ENCODE measurements at places on chromosomes 2 and 18.

DNA sequence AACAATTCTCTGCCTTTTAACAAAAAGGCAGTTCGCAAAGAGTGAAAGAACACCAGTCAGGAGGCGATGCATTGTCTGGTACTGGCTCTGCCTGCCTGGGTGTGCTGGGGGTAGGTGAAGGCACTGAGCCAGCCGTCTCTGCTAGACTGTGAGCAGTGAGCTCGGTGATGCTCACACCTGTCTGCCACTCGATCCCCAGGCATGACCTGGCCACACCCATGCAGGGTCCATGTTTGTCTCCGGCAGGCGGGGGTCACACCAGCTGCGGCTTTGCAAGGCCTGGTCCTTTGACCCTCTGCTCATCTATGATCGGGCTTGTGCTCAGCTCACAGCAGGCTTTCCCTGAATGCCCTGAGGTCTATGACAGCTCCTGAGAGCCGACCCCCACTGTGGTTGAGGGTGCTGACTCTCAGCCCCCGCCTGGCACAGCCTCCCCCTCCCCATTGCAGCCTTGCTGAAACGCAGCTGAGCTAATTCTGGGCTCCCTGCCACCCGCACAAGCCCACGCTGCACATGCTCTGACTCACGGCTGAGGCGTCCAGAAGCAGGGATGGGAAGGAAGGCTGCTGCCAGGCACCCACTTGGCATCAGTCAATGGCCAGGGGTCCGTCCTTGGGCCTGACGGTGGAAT is 23.7 kb downstream of the CRACDL start:
- DNase-seq = no peak

DNA sequence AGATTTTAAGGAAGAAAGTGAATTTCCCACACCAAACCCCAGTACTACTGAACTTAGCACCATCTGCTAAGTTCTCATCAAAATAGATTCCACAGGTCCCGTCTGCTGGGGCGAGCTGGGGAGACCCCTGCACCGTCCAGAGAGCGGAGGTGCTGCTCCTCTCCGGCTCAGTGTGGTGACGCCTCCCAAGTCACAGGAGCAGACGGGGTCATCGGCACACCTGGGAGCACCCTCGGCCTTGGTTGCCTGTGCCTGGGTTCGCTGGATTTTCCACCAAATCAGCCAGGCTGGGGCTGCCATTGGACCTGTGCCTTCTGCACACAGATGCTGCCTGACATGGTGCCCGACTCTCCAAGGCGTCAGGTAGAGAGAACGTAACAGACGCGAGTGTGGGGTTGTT is 141.3 kb downstream of the PXDN start:
- no peak for DNase-seq

DNA sequence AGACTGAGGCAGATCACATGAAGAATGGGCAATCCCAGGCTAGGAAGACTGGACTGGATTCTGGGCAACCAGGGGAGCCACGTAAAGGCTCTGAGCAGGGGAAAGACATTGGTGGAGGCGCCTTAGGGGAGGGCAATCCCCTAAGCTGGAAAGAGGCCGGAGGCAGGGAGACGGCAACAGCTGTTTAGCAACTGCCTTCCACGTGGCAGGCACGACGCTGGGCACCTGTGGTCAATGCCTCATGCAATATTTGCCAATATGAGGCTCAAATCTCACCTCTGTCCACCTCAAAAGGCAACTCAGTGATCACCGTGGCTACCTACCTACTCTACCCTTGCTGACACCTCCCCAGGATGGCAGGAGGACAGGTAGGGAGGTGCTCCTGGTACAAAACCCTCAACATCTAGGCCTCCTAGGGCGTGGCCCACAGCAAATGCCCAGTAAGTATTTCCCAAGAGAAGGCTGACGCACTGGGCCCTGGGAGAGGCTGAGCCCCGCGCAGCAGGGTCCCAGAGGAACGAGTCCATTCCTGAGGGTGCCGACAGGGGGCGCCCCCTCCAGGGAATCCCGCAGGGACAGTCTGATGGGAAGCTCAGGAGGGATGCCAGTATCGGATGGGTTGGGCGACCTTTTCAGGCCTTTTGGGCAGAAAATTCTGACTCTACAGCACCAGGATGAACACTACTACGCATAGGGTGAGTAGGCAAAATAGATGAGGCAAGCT is 8.9 kb downstream of the BOLA3 start:
- DNase-seq = no peak

- DNase-seq = no peak
Observed at GRCh38 chr2:102049756-102050443, 58.1 kb downstream of the IL1R2 start.

GRCh38 chr2:96092573-96092877 is 23.8 kb downstream of the ADRA2B start:
- DNase-seq = peak; percentile 5

DNA sequence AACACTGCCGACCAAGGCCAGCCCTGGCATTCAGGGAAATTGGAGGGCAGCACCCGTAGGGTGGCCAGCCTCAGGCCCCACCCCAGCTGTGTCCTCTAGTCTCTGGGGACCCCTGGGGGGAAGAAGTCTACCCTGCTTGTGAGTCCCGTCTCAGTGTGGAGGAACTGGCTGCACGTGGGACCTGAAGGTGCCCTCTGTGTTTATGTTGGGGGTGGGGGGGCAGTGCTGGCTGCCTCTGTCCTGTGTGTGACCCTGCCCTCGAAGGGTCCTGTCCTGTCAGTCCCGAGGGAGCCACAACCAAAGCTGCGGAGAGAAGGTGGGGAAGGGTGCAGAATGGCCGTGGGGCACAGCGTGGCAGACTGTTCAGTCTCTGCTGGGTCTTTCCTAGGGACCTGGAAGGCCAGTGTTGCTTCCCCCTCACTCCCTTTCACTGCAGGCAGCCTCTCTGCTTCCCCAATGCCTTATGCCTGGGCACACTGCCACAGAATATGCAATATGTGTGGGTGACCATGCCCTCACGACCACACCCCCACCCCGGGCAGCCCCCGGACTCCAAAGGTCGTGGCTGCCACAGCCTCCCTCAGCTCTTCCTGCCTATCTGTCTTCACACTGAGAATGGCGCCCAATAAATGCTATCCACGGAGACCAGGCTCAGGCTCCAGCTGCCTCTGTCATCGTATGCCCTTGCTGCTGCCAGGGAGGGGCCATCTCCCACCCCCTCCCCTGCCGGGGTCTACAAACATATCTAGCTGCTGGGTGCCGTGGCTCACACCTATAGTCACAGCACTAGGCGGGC is 33.3 kb upstream of the SLC35F6 start:
- no peak for DNase-seq

- DNase-seq = no peak
Observed at GRCh38 chr2:16050908-16051489, 110.6 kb downstream of the MYCN start.

- no peak for DNase-seq
Observed at GRCh38 chr2:241994556-241995213, 125.2 kb downstream of the RTP5 start.

- DNase-seq = no peak
Observed at GRCh38 chr18:56501896-56502295, 136.5 kb downstream of the TXNL1 start.

GRCh38 chr2:58427572-58428095 is 186.5 kb upstream of the FANCL start:
- DNase-seq = peak; percentile 49

- no peak for DNase-seq
Observed at GRCh38 chr2:221596192-221596591, 24.1 kb upstream of the EPHA4 start.

- DNase-seq = no peak
Observed at GRCh38 chr2:154670083-154670482, 28.4 kb upstream of the KCNJ3 start.

GRCh38 chr2:203135105-203135504 is 103.7 kb upstream of the CYP20A1 start:
- DNase-seq = no peak

DNA sequence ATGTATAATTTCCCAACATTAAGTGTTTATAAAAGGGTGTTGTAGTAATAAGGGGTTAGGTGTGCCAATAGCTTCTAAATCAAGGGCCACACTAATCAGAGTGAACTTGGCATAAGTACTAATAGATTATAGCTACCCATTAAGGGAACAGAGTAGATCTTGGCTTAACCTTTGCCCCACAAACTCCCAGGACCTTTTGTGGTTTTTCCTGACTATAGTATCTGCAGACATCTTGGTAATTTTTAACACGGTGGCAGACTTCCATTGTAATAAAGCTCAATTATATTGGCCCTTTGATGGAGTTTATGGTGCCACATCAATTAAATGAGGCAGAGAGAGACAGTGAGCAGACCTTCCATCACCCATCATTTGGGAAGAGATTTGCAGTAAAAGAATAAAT is 358.5 kb upstream of the HNRNPA3 start:
- DNase-seq = no peak

DNA sequence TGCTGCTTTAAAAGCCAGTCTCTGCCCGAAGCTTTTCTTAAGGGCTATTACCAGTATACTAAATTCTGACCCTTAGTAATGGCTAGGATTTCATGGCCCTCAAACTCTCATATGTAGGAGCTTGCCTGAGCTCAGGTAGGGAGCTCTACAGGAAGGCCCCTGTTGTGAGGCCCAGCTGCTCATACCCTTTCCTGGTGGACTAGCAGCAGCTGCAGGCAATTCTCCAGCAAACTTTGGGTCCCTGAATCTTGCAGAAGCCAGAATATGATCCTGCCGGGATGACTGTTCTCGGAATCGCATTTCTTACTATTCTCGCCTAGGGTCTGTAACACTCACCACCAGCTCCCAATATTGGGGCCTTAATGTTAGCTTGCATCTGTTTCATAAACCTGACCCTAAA is 106.4 kb upstream of the SERTAD2 start:
- no peak for DNase-seq

GRCh38 chr2:189641590-189641989 is 19.7 kb upstream of the ASNSD1 start:
- DNase-seq = no peak

DNA sequence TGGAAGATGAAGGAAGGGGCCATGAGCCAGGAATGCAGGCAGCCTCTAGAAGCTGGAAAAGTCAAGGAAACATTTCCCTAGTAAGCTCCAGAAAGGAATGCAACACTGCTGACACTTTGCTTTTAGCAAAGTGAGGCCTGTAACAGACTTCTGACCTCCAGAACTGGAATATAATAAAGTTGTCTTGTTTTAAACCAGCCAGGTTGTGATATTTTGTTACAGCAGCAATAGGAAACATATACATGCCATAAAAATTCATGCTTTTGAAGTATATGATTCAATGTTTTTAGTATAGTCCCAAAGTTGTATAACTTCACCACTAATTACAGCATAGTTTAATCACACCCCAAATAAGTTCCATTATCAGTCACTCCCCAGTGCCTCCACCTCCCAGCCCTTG is 15.2 kb upstream of the ZNF396 start:
- DNase-seq = no peak

DNA sequence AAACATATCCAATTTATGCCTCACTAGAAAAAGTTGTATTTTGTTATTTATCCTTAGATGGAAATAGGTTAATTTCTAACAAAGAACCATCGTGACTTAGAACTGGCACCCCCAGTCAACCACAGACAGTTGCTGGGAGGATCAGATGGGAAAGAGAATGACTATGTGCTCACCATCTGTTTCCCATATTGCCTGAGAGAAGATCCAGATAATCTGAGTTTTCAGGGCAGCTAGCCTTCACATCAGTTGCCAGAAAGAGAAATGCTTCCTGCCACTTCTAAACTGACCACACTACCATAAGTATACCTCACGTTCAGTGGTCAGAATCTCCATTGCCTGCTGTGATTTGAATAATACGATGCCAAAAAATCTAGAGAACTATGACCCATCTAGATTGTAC is 28.4 kb upstream of the NEB start:
- no peak for DNase-seq

DNA sequence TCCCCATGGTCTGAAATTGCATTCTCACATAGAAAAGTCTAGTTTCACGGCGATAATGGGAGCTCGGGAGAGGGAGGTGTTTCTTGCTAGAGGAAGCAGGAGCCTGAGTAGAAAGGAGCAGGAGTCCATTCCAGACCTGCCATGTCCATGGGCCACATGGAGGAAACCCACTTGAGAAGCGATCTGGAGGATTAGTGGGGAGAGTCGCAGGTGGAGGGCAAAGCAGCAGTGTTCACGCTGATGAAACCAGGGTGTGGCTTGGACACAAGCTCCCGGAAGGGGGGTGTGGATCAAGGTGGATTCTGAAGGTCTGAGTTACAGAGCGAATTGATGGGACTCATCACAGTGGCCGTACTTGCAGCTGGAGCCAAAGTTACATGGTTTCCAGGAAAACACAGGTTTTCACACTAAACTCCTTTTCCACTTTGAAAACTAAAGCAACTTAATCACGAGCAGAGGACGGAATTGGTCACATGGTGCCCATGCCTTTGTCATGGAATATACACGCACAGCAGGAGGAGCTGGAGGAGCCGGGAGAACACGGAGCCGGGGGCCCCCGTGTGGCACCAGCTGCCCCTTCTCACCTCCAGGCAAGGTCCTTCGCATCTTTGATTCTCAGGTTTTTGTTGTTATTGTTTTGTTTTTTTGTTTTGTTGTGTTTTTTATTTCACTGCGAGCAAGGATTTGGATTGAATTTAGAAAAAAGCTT is 255.1 kb upstream of the MYT1L start:
- no peak for DNase-seq

DNA sequence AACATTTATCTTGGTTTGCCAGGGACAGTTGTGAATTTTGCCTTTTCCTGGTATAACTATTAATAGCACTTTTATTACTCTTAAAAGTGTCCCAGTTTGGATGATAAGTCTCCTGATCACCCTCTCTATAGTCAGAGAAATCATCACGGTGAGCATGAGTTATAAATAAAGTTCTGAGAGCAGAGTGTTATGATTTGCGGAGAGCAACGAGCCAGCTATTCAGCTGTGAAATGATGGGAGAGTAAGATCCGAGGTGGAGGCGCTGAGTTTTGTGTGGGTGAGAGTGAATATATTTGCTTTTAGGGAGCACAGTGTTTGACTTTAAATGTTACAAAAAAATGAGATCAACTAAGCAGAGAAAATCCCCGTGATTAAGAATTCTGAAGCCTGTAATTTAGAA is 179.6 kb downstream of the DSC3 start:
- DNase-seq = no peak

DNA sequence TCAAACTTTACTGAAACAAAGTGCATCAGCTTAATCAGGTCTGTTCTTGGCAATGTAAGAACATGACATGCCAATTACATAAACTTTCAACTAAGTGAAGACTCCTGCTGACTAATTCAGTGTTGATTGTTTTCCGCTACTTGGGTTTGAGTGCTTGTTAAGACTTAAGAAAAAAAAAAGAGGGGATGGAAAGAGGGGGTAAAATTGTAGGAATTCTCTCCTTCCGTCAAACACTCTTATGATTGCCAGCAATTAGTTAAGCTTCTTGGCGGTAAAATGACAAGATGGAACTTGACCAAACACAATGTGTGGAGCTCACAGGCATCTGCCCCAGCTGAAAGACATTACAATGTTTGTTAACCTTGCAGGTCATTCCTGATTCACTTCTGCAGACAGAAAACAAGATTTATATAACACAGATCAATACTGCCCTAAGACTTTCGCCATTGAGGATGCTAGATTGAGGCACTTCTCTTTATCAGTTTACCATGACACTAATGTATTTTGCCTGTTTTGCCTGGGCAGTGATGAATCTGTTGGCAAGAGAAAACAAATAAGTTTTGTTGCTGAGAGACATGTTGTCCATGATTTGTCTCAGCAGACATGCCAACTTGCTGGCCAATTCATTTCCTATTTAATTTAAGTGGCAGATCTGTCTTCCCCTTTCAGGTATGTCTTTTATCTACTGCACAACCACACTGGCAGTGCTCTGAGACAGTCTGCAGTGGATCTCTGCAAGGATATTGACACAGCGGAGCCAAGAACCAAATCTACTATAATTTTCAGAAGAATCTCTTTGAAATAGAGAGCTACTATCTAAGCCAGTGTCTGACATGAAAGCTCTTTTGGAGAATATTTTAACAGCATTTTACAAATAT is 410.0 kb upstream of the KCNH7 start:
- DNase-seq = no peak

GRCh38 chr2:225693259-225693658 is 293.7 kb downstream of the NYAP2 start:
- no peak for DNase-seq

Measured in progenitor cell of endocrine pancreas (in vitro differentiated cells).